NCI-H1436 treated with DMSO at 0.1 percent for 48 hours (cell line): ENCODE measurements at places on chromosomes 5 and 9.

DNA sequence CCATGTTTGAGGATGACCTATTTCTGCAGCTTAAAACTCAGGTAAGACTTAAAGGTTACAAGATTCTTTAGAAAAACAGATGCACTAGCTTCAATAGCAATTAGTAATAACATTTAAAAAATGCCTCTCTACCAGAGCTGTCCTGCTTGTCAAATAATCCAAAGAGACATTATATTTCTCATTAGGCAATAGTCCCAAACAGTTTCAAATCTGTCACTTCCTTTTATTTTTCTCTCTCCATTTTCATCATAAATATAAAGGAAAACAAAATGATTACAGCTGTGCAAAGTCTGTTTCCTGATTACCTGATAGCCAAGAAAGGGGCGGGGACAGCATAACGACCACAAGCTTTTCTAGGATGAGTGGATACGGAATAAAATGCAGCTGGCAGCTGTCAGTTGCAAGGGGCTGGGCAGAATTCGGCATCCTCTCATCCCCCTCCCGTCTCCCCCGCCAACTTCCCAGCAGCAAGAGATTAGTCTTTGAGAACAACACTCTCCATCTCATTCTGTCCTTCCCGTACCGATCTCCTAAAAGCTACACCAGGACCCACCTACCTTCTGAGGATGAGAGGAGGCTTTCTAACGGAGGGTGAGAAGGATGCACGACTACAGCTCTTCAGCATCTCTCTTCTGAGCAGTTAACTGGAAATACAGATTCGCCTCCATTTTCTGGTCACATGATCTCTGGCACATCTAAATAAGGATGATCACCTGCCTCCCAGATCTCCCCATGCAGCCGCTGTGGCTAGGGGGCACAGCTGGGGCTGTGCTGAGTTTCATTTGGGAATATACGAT is 72.5 kb upstream of the PCA3 start:
- no peak for DNase-seq

DNA sequence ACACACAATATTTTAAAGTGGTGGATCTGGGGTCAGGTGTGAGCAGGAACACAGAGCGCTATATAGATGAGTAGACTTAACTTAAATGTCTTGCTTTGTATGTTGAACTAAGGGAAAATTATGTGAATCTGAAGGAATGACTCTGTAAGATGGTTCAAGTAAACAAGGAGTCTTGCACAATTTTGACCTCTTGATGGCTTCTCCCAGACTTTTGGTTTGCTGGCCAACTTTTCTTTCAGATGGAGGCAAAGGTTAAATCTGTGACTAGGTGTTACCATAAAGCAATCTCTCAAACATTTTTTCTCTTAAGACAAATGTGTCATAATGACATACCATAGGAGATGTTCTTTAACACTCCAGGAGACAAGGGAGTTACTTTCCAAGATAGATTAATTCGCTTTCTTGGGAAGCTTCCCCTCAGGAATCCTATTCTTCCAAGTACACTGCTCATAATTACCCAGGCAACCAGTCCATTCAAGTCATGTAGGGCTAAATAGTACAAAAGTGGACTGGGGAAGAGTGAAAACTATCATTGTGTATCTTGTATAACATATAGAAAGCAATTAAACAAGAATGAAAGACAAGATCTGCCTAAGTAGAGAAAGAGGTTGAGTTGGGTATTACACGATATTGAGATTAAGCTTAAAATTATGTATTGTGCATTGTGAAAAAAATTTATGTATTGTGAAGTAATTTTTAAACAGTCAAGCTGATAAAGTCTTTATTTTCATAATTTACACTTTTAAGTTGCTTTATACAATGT is 60.3 kb upstream of the SLC27A6 start:
- DNase-seq: no peak

GRCh38 chr5:119276978-119277377 is 78.8 kb upstream of the TNFAIP8 start:
- DNase-seq: no peak

- DNase-seq: no peak
These were observed 44.0 kb upstream of the LRRC70 start for GRCh38 chr5:62534461-62535236.

DNA sequence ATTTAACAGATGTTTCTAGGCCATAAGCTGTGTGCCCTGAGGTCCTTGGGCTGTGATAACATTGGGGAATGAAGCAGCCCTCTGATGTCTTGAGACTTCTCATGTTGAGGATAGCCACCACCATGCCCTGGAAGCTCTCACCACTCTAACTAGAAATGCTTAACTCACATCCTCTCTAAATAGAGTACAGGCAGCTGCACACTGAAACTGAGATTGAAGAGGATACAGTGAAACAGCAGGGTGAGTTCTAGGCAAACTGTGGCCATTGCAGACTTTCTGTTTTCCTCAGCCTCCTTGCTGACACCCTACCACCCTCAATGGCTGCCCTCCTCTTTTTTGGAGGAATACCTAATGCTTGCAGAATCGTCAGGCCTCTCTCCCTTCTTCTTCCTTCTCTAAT is 22.4 kb downstream of the UTP15 start:
- DNase-seq: no peak

GRCh38 chr5:72988769-72989168 is 32.9 kb downstream of the FCHO2 start:
- no peak for DNase-seq

GRCh38 chr9:28105001-28105400 is 531.7 kb upstream of the C9orf72 start:
- no peak for DNase-seq

DNA sequence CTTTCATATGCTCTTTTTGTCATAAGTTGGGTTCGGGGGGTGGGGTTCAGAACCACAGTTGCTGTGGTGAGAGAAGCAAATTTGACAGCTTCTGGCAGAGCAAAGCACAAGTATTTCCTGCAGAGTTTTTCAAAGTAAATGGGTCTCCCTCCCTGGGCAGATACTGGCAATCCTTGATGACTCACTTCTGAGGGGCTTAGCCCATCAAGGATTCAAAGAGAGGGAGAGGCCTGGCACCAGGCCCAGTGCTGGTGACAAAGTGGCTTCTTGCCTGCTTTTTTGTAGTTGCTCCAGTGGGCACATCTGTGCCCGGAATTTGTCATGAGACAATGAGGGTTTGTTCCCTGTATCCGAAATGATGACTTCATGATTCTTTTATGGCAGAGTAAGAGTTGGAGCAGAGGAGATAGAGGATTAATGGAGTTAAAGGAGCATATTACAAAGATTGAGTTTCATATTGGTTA is 46.6 kb upstream of the TNC start:
- DNase-seq: no peak

GRCh38 chr9:125580701-125581286 is 126.2 kb downstream of the MAPKAP1 start:
- no peak for DNase-seq

DNA sequence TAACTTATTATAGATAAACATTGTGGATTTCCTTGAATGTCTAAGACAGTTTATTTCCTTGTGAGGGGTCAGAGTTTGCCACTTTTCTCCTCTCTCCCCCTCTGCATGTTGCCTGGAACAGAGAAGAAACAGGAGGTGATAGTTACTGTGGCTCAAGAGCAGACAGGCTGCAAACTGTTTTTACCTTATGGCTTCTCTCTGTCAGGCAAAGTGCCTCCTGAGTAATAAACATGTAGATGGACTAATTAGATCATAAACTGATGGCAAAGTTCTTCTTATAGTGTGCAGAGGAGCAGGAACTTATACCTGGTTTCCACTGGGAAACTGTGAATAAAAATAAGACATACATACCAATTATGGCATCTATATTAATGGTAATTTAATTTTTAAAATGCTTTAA is 133.1 kb upstream of the CDH12 start:
- no peak for DNase-seq

DNA sequence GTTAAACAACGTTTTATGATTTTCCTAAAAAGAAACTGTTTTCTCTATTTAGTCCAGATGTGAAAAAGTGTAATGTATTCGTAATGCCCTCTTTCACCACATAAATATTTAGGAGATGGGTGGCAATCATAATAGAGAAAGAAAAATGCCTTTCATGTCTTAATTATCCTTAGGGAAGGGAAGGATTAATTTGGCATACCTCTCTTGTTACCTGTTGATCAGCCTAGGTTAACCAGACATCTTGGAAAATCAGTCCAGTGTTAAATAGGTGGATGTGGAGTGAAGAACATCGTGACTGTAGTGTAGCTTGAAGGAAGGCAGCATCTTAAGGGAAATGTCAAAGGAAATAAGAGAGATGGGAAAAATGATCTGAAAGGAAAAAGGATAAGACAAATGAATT is 76.2 kb downstream of the NNT start:
- DNase-seq: no peak

DNA sequence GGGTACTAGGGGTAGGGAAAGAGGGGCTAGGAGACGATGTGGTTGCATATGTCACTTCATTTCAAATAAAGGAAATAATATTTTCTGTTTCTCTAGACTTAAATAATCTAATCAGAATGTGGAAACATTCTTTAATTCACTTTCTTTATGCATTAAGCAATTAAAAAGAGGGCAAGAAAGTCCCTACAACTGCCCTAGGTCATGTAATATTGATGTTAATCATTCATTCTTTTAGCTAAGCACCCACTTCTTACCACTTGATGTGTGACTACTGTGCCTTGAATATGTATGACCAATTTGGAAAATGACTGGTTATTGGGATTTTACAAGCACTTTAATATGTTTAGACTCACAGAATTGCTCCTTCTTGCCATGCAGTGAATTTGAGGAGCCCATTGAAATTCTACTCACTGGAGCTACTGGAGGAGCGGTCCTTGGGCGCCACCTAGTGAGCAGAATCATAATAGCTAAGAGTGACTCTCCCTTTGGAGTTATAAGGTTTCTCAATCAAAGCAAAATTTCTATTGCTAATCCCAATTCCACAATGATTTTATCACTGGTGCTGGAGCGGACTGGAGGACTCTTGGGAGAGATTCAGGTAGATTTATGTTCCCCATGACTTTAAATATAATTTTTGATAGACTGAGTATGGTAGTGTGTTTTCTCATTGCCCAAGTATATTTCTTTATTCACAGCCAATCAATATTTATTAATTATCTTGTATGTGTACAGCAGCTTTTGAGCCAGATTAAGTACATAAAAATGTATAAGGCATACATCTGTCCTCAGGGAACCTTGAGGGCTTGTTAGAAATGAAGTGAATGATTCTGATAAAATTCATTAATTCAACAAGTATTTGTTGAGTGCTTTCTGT is 225.1 kb downstream of the ADGRV1 start:
- peak; percentile 6 for DNase-seq

- DNase-seq: no peak
These were observed 8.4 kb downstream of the SEMA6A start for GRCh38 chr5:116566251-116566650.

GRCh38 chr5:33774341-33774740 is 117.4 kb downstream of the ADAMTS12 start:
- no peak for DNase-seq

- DNase-seq: no peak
These were observed 1.3 kb downstream of the ERBIN start for GRCh38 chr5:65927503-65928321.

DNA sequence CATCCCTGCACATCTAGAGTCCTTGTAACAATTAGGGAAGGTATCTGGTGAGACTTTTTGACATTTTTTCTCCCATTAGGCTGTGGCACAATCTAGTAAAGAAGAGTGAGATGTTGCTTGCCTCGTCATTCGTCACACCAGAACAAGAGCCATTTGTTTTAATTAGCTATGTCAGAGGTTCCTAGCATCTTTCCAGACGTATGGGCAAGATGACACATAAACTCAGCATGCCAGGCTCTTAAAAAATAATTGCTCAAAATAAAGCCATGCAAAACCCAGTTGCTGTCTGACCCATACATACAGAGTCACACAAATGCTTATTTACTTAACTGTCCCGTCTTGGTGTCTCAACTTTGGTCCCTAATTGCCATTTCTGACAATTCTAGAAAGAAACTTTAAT is 125.9 kb downstream of the TRPM3 start:
- DNase-seq: no peak

DNA sequence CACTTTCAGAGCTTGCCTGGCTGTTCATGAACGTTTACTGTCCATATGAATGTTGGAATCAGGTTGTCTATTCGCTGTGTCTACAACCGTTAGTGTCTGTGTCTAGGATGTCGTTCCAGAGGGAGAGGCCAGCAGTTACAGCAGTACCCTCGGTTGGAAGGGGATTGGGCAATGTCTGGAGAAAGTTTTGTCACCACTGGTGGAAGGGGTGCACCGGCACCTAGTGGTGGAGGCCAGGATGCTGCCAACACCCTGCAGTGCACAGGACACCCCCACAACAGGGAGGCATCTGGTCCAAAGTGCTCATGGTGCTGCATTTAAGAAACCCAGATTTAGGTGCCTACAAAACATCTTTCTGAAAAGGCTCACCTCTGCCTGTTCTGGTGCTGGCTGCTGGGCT is 220.7 kb downstream of the FANCC start:
- no peak for DNase-seq

DNA sequence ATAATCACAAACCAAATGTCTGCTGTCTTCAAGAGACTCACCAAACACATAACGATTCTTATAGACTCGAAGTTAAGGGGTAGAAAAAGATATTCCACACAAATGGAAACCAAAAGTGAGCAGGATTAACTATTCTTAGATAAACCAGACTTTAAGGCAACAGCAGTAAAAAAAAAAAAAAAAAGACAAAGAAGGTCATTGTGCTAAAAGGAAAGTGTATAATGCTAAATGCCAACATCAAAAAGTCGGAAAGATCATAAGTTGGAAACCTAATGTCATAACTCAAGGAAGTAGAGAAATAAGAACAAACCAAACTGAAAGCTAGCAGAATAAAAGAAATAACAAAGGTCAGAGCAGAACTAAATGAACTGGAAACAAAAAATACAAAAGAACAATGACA is 714.6 kb downstream of the SEMA5A start:
- no peak for DNase-seq

GRCh38 chr9:4725706-4726442 is 15.1 kb downstream of the AK3 start:
- DNase-seq: no peak
